ENCODE measurements at places on chromosomes 2 and 18.

GRCh38 chr2:219976871-219977270, 349.4 kb downstream of the SLC4A3 start:
- H3K36me3 ChIP-seq, result no peaks in the 10 kb centered on the region
- no peak for DNase-seq

DNA sequence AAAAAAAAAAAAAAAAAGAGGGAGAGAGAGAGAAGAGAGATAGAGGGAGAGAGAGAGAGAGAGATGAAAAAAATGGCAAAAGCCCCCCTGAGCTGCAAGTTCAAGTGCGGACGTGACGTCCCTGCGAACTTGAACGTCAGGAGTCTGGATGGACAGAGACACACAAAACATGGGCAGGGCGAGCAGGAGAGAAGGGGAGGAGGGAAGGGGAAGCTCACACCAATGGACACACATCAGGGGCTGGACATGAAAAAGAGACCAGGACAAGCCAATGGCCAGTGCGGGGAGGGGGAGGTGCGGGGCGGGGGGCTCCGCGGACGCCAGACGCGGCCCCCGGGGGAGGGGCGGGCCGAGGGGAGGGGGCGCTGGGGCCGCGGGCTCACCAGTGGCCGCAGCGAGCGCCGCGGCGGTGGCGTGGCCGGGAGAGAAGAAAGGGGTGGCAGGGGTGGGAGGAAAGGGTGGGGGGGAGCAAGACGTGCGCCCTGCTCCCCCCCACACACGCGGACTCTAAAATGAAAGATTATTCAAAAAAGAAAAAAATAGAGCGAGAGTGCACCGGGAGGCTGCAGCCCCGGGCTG, at the start of gene BCL11A:
Gene BCL11A, minus strand, starts transcription at position 160 of the 579 bp plus-strand sequence. CDS start 384 bp downstream, outside the sequence.
- H3K4me3 ChIP-seq, result peak within 1 kb of the TSS; percentile 92
- DNase-seq, result no peak
- peak within 1 kb of the TSS; percentile 89 for H3K27ac ChIP-seq
- H3K27me3 ChIP-seq, result peaks cover 3% of the 10 kb centered on the region
- no peaks in the 10 kb centered on the region for H3K4me1 ChIP-seq

DNA sequence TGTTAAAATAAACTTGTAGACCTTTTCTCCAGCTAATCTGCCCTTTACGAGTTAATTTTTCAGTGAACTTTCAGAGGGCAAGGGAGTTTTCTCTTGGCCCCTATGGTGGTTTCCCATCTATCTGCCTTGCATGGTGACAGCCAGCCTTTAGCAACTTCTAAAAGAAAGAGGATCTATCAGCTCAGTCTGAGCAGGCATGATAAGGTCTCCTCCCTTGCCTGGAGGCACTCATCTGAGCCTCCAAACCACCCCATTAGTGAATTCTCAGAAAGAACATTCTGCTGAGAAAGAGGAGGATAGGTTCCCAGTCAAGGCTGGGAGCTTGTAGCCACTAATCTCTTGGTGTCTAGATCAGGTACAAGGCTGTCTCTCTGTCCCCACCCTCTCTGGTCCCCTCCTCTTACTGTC, 10.7 kb upstream of the GYPC start:
- no peak for DNase-seq
- no peak overlapping the region for H3K4me3 ChIP-seq
- no peaks in the 10 kb centered on the region for H3K27me3 ChIP-seq
- peak overlapping the region; percentile 43 for H3K27ac ChIP-seq

DNA sequence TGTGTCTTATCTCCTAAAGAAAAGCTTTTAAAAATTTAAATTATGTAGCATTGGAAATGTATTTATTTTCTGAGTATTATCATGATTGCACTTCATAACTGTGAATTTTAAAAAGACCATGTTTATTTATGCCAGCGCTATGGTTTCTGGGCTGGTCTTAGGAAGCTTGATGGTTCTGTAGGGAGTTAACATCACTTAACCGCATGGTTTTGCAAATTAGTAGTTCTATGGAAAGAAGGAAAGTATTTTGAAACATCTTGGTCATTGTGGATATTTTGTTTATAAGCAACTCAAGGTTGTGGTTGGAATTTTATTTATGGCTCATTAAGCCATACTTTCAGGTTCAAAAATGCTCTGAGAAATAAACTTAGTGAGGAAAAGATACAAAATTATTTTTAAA, 549.4 kb downstream of the STK39 start:
- no peak for DNase-seq
- H3K4me3 ChIP-seq, result no peak overlapping the region
- H3K4me1 ChIP-seq, result no peaks in the 10 kb centered on the region

GRCh38 chr2:16044946-16045456, 104.7 kb downstream of the MYCN start:
- H3K36me3 ChIP-seq, result no peaks in the 10 kb centered on the region
- no peaks in the 10 kb centered on the region for H3K4me1 ChIP-seq
- no peak for DNase-seq
- H3K27ac ChIP-seq, result no peak overlapping the region
- H3K27me3 ChIP-seq, result no peaks in the 10 kb centered on the region
- no peak overlapping the region for H3K4me3 ChIP-seq

DNA sequence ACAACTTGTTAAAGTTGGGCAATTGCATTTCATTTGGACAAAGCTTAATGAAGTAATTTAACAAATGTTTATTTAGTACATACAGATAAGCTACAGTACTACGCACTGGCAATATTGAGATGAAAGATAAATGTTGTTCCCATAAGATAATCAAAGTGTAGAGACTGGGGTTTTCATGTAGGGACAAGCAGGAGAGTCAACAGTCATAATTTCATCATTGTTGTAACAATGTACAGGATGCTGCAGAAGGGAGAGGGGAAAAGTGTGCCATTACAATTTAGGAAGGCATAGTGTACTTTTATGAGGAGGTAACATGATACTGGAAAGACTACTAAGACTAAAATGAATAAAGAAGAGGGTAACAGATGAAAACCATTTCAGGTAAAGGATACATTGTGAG, 441.6 kb downstream of the ERBB4 start:
- H3K4me3 ChIP-seq, result no peak overlapping the region
- H3K4me1 ChIP-seq, result no peaks in the 10 kb centered on the region
- no peak overlapping the region for H3K27ac ChIP-seq
- H3K27me3 ChIP-seq, result no peaks in the 10 kb centered on the region

- H3K36me3 ChIP-seq, result peaks cover 6% of the 10 kb centered on the region
- peaks cover 44% of the 10 kb centered on the region for H3K4me1 ChIP-seq
- no peak overlapping the region for H3K4me3 ChIP-seq
- H3K27me3 ChIP-seq, result no peaks in the 10 kb centered on the region
- H3K27ac ChIP-seq, result peak overlapping the region; percentile 9
Measured at GRCh38 chr2:69762513-69763494, 20.9 kb downstream of the ANXA4 start.

- no peaks in the 10 kb centered on the region for H3K36me3 ChIP-seq
- DNase-seq, result no peak
- H3K27me3 ChIP-seq, result no peaks in the 10 kb centered on the region
- H3K4me1 ChIP-seq, result no peaks in the 10 kb centered on the region
- no peak overlapping the region for H3K4me3 ChIP-seq
Measured at GRCh38 chr2:11305958-11306357, 38.5 kb downstream of the ROCK2 start.

- H3K4me1 ChIP-seq, result no peaks in the 10 kb centered on the region
- no peak overlapping the region for H3K4me3 ChIP-seq
- no peak overlapping the region for H3K27ac ChIP-seq
Measured at GRCh38 chr2:135093670-135094330, 41.7 kb downstream of the RAB3GAP1 start.

DNA sequence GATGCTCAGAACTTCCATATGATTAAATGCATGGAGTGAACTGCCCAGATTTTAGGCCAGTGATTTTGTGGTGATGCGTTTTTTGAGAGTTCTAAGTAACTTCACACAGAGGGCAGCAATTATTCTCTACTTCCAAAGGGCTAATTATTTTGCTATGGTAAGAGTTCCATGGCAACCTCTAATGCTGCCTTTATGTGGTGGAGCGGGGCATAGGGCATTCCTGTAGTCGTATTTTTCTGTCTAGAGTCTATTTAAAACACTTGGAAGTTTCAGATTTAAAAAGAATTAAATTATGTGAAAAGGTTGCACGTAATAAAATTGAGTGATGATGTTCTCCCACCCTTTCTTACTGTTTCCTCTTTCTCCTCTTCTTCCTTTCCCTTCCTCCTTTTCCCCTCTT, 63.9 kb upstream of the EML6 start:
- no peak overlapping the region for H3K27ac ChIP-seq
- H3K4me3 ChIP-seq, result no peak overlapping the region
- H3K36me3 ChIP-seq, result peaks cover 34% of the 10 kb centered on the region
- DNase-seq, result no peak

DNA sequence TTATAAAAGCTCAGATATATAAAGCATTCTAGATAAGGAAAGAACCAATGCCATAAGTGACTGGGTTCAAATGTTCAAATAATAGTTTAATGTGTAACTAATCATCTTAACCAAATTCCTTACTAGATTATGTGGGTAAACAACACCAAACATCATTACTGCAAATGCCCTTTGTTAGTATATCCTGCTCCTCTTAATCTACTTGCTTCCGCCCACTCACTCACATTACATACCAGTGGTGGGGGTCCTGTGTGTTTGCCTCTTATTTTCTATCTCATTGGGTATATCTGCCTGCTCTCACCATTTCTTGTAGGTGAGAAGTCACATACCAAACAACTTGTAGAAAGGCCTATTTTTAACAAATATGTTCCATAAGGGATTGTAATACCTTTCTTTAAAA, 562.1 kb downstream of the NRXN1 start:
- no peak overlapping the region for H3K27ac ChIP-seq
- no peak overlapping the region for H3K4me3 ChIP-seq
- H3K4me1 ChIP-seq, result no peaks in the 10 kb centered on the region
- no peak for DNase-seq
- H3K36me3 ChIP-seq, result no peaks in the 10 kb centered on the region

DNA sequence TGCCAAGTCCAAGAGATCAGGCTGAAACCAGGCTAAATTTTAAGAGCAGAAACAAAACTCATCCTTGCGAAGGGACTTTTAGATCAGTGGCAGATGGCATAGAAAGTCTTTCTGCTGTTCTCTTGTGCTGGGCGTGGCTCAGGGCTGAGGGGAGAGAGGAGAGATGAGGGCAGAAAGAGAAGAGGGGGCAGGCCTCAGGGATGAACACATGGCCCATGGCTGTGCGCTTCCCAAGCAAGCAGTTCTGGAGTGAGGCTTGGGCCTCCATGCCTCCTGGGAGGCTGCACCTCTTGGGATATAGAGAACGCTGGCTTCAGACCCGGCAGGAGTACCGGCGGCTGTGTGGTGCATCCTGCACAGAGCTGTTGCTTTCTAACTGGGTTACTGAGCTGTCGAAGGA, 41.0 kb downstream of the HPCAL1 start:
- DNase-seq, result no peak
- no peak overlapping the region for H3K4me3 ChIP-seq
- H3K4me1 ChIP-seq, result no peaks in the 10 kb centered on the region
- H3K27ac ChIP-seq, result no peak overlapping the region
- H3K27me3 ChIP-seq, result no peaks in the 10 kb centered on the region

GRCh38 chr2:45626387-45627221, 15.5 kb upstream of the SRBD1 start:
- no peaks in the 10 kb centered on the region for H3K27me3 ChIP-seq
- H3K36me3 ChIP-seq, result no peaks in the 10 kb centered on the region
- H3K4me1 ChIP-seq, result no peaks in the 10 kb centered on the region
- DNase-seq, result no peak
- no peak overlapping the region for H3K27ac ChIP-seq
- H3K4me3 ChIP-seq, result no peak overlapping the region

GRCh38 chr2:121234791-121235190, 50.2 kb downstream of the TFCP2L1 start:
- DNase-seq, result no peak
- H3K4me1 ChIP-seq, result no peaks in the 10 kb centered on the region
- H3K4me3 ChIP-seq, result no peak overlapping the region
- no peak overlapping the region for H3K27ac ChIP-seq
- H3K27me3 ChIP-seq, result no peaks in the 10 kb centered on the region
- no peaks in the 10 kb centered on the region for H3K36me3 ChIP-seq

GRCh38 chr2:172093416-172094293, 8.3 kb downstream of the DLX1 start:
- H3K4me1 ChIP-seq, result peaks cover 18% of the 10 kb centered on the region
- DNase-seq, result no peak
- peaks cover 33% of the 10 kb centered on the region for H3K27me3 ChIP-seq
- H3K27ac ChIP-seq, result no peak overlapping the region
- no peaks in the 10 kb centered on the region for H3K36me3 ChIP-seq

DNA sequence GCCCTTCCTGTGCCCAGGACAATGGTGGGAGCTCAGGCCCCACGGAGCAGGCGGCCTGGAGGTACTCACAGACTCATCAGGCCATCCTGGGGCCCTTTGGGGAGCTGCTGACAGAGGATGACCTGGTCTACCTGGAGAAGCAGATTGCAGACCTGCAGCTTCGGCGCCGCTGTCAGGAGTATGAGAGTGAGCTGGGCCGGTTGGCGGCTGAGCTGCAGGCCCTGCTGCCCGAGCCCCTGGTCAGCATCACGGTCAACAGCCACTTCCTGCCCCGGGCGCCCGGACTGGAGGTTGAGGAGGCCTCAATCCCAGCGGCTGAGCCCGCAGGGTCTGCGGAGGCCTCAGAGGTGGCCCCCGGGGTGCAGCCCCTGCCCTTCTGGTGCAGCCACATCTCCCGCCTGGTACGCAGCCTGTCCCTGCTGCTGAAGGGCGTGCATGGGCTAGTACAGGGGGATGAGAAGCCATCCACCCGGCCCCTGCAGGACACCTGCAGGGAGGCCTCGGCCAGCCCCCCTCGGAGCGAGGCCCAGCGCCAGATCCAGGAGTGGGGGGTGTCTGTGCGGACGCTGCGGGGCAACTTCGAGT, 8.3 kb upstream of the KLHL30 start:
- H3K4me3 ChIP-seq, result no peak overlapping the region
- no peak for DNase-seq
- H3K36me3 ChIP-seq, result no peaks in the 10 kb centered on the region
- H3K4me1 ChIP-seq, result no peaks in the 10 kb centered on the region

DNA sequence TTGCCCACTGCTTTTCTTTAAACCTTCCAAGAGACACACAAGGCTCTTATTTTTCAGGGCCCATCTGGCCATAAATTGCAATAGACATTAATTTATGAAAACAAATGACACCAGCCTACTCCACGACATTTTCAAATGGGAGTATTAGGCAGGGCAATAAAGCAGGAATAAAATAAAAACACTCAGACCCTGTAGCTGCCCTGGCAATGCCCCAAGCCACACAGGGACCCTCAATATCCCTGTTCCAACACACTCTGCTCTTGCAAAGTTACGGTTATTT, 550.8 kb upstream of the TNP1 start:
- H3K36me3 ChIP-seq, result no peaks in the 10 kb centered on the region
- H3K27ac ChIP-seq, result no peak overlapping the region
- H3K4me1 ChIP-seq, result peaks cover 5% of the 10 kb centered on the region
- H3K4me3 ChIP-seq, result no peak overlapping the region

GRCh38 chr18:25233528-25234321, 118.2 kb downstream of the ZNF521 start:
- no peak for DNase-seq
- H3K27me3 ChIP-seq, result no peaks in the 10 kb centered on the region
- H3K4me3 ChIP-seq, result no peak overlapping the region
- H3K36me3 ChIP-seq, result no peaks in the 10 kb centered on the region
- H3K4me1 ChIP-seq, result no peaks in the 10 kb centered on the region
- H3K27ac ChIP-seq, result no peak overlapping the region

- peaks cover 23% of the 10 kb centered on the region for H3K4me1 ChIP-seq
- H3K36me3 ChIP-seq, result no peaks in the 10 kb centered on the region
- no peak overlapping the region for H3K4me3 ChIP-seq
- no peaks in the 10 kb centered on the region for H3K27me3 ChIP-seq
- peak; percentile 48 for DNase-seq
- H3K27ac ChIP-seq, result no peak overlapping the region
Measured at GRCh38 chr2:38653715-38654527, 12.0 kb upstream of the GALM start.

GRCh38 chr2:233087713-233088112, 27.6 kb downstream of the INPP5D start:
- DNase-seq, result no peak
- H3K4me3 ChIP-seq, result no peak overlapping the region
- H3K4me1 ChIP-seq, result peaks cover 80% of the 10 kb centered on the region
- peak overlapping the region; percentile 100 for H3K27ac ChIP-seq
- H3K36me3 ChIP-seq, result peaks cover 23% of the 10 kb centered on the region
